Mesothelial cell of epicardium (in vitro differentiated cells): ENCODE measurements at places on chromosomes 3 and 15. TPM values are rescaled to one million over a fixed set of nuclear protein-coding genes. Genes with fewer than 3 reads are reported as not detected.

- H3K27ac ChIP-seq = no peak overlapping the region
- H3K27me3 ChIP-seq = no peaks in the 10 kb centered on the region
- no peak overlapping the region for H3K4me3 ChIP-seq
- H3K4me1 ChIP-seq = peaks cover 10% of the 10 kb centered on the region
- no peak for DNase-seq
Observed at GRCh38 chr3:153260681-153261080, 98.7 kb downstream of the RAP2B start.

DNA sequence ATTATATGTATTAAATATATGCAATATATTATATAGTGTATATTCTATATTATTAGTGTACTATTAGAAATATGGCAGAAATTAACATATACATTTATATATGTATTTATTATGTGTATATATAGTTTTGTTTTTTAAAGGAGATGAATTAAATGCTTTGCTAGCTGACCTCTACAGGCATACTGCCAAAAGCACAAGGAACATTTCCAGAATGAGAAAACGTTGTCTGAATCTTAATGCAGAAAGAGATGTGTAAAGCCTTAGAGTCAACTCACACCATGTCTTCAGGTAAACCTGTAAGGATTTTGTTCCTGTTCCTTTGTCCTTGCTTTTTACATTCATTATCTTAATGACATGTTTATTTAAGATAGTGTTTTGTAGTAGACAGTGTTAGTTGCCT is 111.9 kb downstream of the ST8SIA2 start:
- H3K4me1 ChIP-seq = peaks cover 15% of the 10 kb centered on the region
- no peak overlapping the region for H3K4me3 ChIP-seq

DNA sequence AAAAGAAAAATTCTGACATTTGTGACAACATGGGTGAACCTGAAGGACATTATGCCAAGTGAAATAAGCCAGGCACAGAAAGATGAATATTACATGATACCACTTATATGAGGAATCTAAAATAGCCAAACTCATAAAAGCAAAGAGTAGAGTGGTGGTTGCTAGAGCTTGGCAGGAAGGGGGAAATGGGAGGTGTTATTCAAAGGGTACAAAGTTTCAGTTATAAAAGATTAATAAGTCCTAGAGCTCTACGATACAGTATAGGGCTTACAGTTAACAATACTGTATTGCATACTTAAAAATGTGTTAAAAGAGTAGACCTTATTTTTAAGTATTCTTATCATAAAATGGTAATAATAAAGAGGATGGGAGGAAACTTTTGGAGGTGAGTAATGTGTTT is 111.6 kb upstream of the NR2E3 start:
- H3K36me3 ChIP-seq = peaks cover 10% of the 10 kb centered on the region
- H3K27ac ChIP-seq = no peak overlapping the region
- H3K27me3 ChIP-seq = no peaks in the 10 kb centered on the region
- H3K4me3 ChIP-seq = no peak overlapping the region

DNA sequence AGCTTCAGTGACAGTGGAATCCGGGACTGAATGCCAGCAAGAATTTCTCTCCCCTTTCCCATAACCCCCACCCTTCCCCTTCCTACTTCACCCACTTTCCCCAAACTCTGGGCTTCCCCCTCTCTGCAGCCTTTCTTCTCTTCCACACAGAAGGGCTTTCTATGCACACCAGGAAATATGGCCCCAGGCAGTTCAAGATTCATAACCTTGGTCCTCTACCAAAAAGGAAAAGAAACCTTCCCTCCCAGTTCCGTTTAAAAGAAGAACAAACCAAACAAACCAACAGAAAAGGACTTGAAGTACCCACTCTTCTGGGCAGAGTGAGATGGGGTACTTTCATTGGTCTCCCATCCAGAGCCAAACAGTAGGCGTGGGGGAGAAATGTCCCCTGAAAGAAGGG is 68.8 kb upstream of the ABHD2 start:
- peaks cover 21% of the 10 kb centered on the region for H3K27me3 ChIP-seq
- H3K27ac ChIP-seq = no peak overlapping the region
- H3K4me1 ChIP-seq = peaks cover 10% of the 10 kb centered on the region
- DNase-seq = no peak
- H3K36me3 ChIP-seq = peaks cover 2% of the 10 kb centered on the region

SEMA6D gene
- total RNA-seq = 52.0 to 58.3 TPM (median 54.3 TPM) in 3 replicates

AP3S2 gene
- total RNA-seq = 25.3 to 28.3 TPM (median 26.5 TPM) in 3 replicates

FETUB gene
- total RNA-seq = not detected in 3 replicates

SERPINI1 gene
- 5.2 to 6.1 TPM (median 5.8 TPM) in 3 replicates for total RNA-seq
